ENCODE measurements at places on chromosomes 2 and 18. TPM values are rescaled to one million over a fixed set of nuclear protein-coding genes. Genes with fewer than 3 reads are reported as not detected.

GRCh38 chr2:170321526-170321925, 143.6 kb downstream of the MYO3B start:
- no peaks in the 10 kb centered on the region for H3K36me3 ChIP-seq
- DNase-seq = no peak
- no peaks in the 10 kb centered on the region for H3K27me3 ChIP-seq
- no peak overlapping the region for H3K27ac ChIP-seq
- no peaks in the 10 kb centered on the region for H3K4me1 ChIP-seq

SERTAD2 gene
- 6.2 TPM for total RNA-seq

- no peak overlapping the region for H3K4me3 ChIP-seq
- no peak overlapping the region for H3K27ac ChIP-seq
- H3K4me1 ChIP-seq = peaks cover under 1% of the 10 kb centered on the region
- DNase-seq = no peak
- no peaks in the 10 kb centered on the region for H3K36me3 ChIP-seq
Observed at GRCh38 chr2:26507932-26508331, 30.0 kb upstream of the OTOF start.

DNA sequence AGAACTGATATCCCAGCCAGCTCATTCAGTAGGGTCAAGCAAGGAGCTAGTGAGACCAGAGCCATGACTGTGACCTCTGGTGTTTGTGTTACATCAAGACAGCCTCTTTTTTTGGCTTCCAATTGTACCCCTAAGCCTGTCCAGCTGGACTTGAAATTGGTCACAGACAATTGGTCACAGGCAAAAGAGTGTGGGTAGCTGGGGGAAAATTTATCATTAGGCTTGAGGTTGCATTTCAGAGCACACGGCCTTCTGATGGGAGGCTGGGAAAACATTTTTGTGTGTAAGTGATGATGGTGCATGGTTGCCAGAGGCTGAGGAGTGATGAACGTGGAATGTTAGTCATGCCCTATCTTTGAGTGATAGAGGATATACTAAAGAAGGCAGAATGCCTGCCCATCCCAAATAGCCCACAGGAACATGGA, 285.1 kb upstream of the SLC14A2 start:
- no peaks in the 10 kb centered on the region for H3K27me3 ChIP-seq
- no peak overlapping the region for H3K27ac ChIP-seq
- H3K4me1 ChIP-seq = peaks cover 7% of the 10 kb centered on the region
- no peaks in the 10 kb centered on the region for H3K36me3 ChIP-seq
- DNase-seq = no peak

GRCh38 chr2:177326591-177326990, 62.1 kb upstream of the NFE2L2 start:
- H3K36me3 ChIP-seq = no peaks in the 10 kb centered on the region
- H3K4me3 ChIP-seq = no peak overlapping the region
- H3K27me3 ChIP-seq = no peaks in the 10 kb centered on the region
- no peak overlapping the region for H3K27ac ChIP-seq
- no peak for DNase-seq

- DNase-seq = peak; percentile 17
- peak overlapping the region; percentile 89 for H3K27ac ChIP-seq
- peaks cover 30% of the 10 kb centered on the region for H3K36me3 ChIP-seq
- H3K27me3 ChIP-seq = no peaks in the 10 kb centered on the region
- peak overlapping the region; percentile 75 for H3K4me3 ChIP-seq
Observed at GRCh38 chr2:42569116-42569711, 782 bp downstream of the MTA3 start.

DNA sequence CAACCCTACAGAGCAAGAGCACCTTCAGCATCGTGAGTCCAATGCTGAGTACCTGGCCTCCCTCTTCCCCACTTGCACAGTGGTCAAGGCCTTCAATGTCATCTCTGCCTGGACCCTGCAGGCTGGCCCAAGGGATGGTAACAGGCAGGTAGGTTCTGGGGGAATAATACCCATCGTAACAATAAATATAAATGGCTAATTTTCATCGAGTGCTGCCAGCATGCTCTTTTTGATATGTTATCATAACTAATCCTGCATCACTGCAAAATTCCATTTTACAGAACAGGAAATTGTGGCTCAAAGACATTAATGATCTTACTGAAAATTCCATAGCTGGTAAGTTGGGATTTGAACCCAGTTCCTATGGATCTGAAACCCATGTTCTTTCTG, 22.2 kb downstream of the STEAP3 start:
- H3K4me1 ChIP-seq = peaks cover 4% of the 10 kb centered on the region
- H3K4me3 ChIP-seq = no peak overlapping the region
- no peaks in the 10 kb centered on the region for H3K36me3 ChIP-seq
- H3K27me3 ChIP-seq = no peaks in the 10 kb centered on the region
- H3K27ac ChIP-seq = no peak overlapping the region

DNA sequence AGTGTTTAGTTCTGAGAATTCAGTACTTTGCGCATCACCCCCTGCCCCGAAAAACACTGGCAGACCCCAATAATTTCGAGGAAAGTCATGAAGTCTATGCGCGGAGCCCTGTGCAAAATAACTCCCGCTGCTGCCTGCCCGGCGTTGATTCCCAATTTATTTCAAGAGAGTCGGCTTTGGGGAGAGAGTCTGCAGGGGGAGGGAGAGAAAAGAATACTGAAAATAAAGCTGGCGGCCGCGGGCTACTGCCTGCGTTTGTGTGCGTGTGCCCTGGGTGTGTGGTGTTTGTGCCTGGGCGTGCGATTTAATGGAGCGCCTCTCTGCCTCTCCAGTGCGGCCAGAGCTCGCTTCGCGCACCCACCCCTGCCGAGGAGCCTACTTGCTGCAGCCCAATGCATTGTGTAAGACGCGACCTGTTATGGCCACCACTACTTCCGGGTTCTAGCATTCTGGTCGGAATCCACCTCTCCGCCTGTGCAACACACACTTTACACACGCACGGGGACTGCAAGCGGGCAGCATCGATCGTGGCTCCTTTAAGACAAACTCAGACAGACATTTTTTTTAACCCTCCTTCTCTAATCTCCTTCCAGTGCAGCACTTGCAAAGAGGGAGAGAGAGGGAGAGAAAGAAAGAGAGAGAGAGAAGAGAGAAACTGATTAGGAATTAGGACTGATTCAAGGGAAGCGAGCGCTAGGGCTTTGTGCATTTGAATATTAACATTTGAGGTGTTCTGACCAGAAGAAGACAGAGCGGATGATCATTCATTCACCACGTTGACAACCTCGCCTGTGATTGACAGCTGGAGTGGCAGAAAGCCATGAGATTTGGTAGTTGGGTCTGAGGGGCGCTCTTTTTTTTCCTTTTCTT, at the start of gene MEIS1:
TSS of gene MEIS1 (plus strand) at position 447 of the 870 bp plus-strand sequence. CDS start 732 bp downstream, outside the sequence.
- peak within 1 kb of the TSS; percentile 82 for H3K4me3 ChIP-seq
- no peaks in the 10 kb centered on the region for H3K36me3 ChIP-seq
- DNase-seq = peak; percentile 89
- no peak within 1 kb of the TSS for H3K27ac ChIP-seq

DNA sequence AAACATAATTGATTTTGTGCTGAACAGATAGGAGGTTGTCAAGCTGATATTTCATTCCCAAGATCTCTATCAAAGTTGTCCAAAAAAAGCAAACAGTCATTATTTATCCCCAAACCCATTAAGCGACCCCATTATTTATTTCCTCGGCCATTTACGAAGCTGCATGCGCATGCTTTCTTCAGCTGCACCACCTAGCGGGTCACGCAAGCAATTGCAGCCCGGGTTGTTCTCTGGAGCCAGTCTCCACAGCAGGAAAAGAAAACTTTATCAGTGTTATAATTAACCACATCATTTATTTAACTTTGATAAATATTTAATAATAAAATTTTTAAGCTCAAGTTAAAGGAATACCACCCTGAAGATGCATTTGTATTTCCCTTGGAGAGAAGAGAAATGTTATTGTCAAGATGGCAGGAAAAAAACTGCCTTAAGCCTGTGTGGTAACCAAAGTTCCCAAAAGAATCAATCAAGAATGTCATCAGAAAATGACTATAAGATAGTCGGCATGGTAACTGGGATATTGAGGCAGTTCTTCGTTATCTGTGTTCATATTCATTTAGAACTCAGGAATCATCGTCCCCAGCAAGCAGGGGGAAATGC, 304.7 kb downstream of the FBXO15 start:
- no peak overlapping the region for H3K4me3 ChIP-seq
- peak; percentile 78 for DNase-seq
- no peaks in the 10 kb centered on the region for H3K27me3 ChIP-seq
- H3K27ac ChIP-seq = no peak overlapping the region
- peaks cover 6% of the 10 kb centered on the region for H3K4me1 ChIP-seq

DNA sequence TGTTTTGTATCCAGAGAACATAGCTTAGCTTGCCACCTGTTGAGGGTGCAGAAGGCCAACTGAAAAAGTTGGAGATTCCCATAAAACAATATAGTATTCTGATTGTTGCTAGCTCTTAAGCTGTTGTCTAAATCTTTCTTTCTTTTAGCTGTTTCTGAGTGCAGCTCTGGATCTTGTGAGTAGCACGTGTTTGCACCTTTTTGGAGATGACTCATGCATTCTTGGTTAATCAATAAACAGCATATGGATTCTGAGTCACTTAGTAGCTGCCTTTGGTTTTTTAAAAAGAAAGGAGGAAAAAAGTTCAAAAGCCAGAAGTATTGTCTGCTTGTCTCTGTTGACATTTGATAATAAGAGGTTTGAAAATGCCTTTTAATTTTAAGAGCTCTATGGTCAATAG, 483.0 kb upstream of the FSIP2 start:
- DNase-seq = no peak
- no peaks in the 10 kb centered on the region for H3K4me1 ChIP-seq
- no peak overlapping the region for H3K4me3 ChIP-seq
- H3K36me3 ChIP-seq = no peaks in the 10 kb centered on the region
- H3K27me3 ChIP-seq = no peaks in the 10 kb centered on the region

GRCh38 chr18:21262979-21263378, 20.9 kb downstream of the GREB1L start:
- peaks cover 32% of the 10 kb centered on the region for H3K27me3 ChIP-seq
- H3K4me3 ChIP-seq = no peak overlapping the region
- no peak overlapping the region for H3K27ac ChIP-seq
- peak; percentile 63 for DNase-seq
- peaks cover 48% of the 10 kb centered on the region for H3K4me1 ChIP-seq

DNA sequence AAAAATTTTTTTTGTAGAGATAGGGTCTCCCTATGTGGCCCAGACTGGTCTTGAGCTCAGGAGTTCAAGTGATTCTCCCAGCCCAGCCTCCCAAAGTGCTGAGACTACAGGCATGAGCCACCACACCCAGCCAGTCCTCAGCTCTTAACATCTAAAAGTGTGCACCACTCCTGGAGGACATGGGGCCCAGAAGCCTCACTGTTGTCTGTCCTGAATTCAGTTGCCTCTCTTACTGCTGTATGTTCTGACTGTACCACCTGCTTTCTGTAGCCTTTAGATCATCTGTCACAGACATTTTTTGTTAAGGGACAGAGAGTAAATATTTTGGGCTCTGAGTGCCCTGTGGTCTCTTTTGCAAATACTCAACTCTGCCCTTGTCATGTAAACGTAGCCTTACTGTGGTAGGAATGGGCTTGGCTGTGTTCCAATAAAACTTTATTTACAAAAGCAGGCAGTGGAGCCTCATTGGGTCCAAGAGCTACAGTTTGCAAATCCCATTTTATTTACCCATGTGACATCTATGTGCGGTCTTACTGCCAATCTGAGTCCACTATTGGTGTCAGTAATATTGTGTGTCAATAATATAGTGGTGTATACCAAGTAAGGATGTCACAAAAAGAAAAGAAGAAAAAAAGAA, 38.1 kb downstream of the TMEM37 start:
- H3K4me1 ChIP-seq = peaks cover 8% of the 10 kb centered on the region
- DNase-seq = no peak
- no peaks in the 10 kb centered on the region for H3K27me3 ChIP-seq
- H3K36me3 ChIP-seq = no peaks in the 10 kb centered on the region
- H3K27ac ChIP-seq = no peak overlapping the region

GRCh38 chr18:12091538-12092141, 2.0 kb upstream of the ANKRD62 start:
- H3K4me1 ChIP-seq = no peaks in the 10 kb centered on the region
- no peaks in the 10 kb centered on the region for H3K36me3 ChIP-seq
- H3K27ac ChIP-seq = no peak overlapping the region
- DNase-seq = no peak

NGEF gene
- 5.4 TPM for total RNA-seq

ITPRIPL1 gene
- 9.3 TPM for total RNA-seq

IKZF2 gene
- total RNA-seq = 3.1 TPM

MRO gene
- 0.80 TPM for total RNA-seq

MARCHF4 gene
- 1.2 TPM for total RNA-seq

- H3K27ac ChIP-seq = no peak overlapping the region
- no peaks in the 10 kb centered on the region for H3K36me3 ChIP-seq
- H3K27me3 ChIP-seq = no peaks in the 10 kb centered on the region
- H3K4me3 ChIP-seq = no peak overlapping the region
Observed at GRCh38 chr2:54770676-54771075, 47.2 kb downstream of the EML6 start.

GRCh38 chr18:52544086-52544485, 204.1 kb downstream of the DCC start:
- no peak for DNase-seq
- H3K4me3 ChIP-seq = no peak overlapping the region
- H3K36me3 ChIP-seq = no peaks in the 10 kb centered on the region
- no peaks in the 10 kb centered on the region for H3K27me3 ChIP-seq

TANC1 gene
- total RNA-seq = 8.5 TPM

DNA sequence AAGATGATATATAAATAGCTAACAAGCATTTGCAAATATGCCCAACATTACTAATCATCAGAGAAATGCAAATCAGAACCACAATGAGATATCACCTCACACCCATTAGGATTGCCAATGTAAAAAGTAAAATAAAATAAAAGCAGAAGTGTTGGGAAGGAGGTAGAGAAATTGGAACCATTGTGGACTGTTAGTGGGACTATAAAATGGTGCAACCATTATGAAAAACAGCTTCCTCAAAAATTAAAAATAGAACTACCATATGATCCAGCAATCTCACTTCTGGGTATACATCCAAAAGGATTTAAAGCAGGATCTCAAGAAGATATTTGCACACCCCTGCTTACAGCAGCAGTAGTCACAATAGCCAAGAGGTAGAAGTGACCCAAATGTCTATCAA, 99.8 kb upstream of the DAPL1 start:
- H3K4me3 ChIP-seq = no peak overlapping the region
- no peaks in the 10 kb centered on the region for H3K4me1 ChIP-seq
- no peak for DNase-seq
- H3K36me3 ChIP-seq = no peaks in the 10 kb centered on the region
- no peaks in the 10 kb centered on the region for H3K27me3 ChIP-seq
- no peak overlapping the region for H3K27ac ChIP-seq

DNA sequence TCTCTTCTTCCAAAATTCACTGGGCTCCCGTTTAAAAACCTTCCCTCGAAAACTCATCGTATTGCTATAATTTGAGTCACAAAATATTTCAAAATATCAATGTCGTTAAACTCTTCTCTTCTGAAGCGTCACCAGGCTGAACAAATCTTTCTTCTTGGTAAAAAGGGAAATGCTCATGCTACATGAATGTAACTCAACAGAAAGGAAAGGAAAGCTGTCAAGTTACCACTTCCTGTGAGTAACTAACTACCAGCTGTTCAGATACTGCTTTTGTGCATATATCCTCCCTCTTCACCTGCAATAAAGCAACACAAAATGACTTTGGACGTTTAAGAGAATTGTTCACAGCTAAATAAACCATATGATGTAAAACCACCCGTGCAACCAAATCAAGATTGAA, 95.4 kb downstream of the DOCK10 start:
- no peak for DNase-seq
- no peak overlapping the region for H3K4me3 ChIP-seq
- no peaks in the 10 kb centered on the region for H3K36me3 ChIP-seq
- no peak overlapping the region for H3K27ac ChIP-seq
- H3K4me1 ChIP-seq = peaks cover 24% of the 10 kb centered on the region
